ENCODE measurements at places on chromosomes 16 and 17. TPM values are rescaled to one million over a fixed set of nuclear protein-coding genes. Genes with fewer than 3 reads are reported as not detected.

The HYDIN gene
- 1.2 TPM for total RNA-seq

The GPR179 gene
- total RNA-seq, result not detected

The ENKD1 gene
- 42.5 TPM for total RNA-seq

The GABARAPL2 gene
- 56.1 TPM for total RNA-seq

The NPIPA2 gene
- not detected for total RNA-seq

The NPW gene
- not detected for total RNA-seq

The TBX2 gene
- total RNA-seq, result 100 TPM

DNA sequence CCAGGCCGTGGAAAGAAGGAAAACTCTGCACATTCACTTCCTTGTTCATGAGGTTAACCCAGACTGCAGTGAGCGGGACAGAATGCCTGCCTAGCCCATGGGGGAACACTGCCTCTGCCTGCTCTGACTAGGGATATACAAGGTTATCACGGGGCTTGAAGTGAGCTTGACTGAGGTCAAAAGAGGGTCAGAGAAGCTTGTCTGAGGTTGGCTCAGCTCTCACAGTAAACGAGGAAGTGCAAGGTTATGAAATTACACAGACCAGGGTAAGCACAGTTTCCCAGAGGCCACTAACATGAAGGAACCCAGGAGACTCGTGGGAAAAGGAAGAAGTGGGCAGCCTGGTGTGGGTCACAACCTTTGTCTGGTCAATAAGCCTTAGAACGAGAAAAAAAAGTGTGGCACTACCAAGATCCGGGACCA, 28.7 kb downstream of the HIC1 start:
- peak; percentile 78 for DNase-seq
- peaks cover 45% of the 10 kb centered on the region for H3K36me3 ChIP-seq
- no peaks in the 10 kb centered on the region for H3K27me3 ChIP-seq
- H3K4me1 ChIP-seq, result peaks cover 28% of the 10 kb centered on the region
- H3K27ac ChIP-seq, result peak overlapping the region; percentile 59
- no peak overlapping the region for H3K4me3 ChIP-seq

DNA sequence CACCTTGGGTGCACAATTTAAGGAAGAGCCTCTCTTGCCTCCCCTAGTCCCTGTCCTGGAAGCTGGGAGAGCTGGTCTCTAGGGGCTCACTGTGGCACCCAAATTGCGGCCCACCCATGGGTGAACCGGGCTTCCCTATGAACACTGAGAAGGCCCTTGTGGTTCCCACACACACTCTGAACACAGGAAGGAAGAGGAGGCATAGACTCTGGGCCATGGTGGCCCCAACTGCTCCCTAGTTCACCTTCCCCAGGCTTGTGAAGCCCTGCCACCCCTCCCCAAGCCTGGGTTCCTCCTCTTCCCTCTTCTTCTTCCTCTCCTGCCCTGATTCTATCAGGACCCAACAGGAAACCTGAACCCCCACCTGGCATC, 10.5 kb downstream of the SREBF1 start:
- no peak for DNase-seq
- peaks cover 38% of the 10 kb centered on the region for H3K4me1 ChIP-seq
- H3K4me3 ChIP-seq, result no peak overlapping the region

DNA sequence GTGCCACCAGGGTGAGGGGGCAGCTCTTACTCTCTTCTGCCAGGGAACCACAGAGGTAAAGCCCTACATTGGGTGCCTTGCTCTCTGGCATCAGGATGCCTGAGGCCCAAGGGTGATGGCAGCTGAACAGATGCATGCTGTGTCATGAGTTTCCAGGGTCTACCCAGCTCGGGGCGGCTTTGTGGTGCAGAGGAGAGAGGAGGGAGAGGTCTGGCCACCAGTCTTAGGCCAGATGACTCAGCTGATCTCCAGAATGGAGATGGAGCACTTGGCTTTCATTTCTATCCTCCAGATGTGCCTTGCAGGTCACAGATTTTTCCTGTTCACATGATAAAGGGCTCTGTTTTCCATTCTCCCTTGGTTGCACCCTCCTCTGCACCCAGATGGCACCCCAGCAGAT, 23.6 kb upstream of the USP22 start:
- no peaks in the 10 kb centered on the region for H3K4me1 ChIP-seq
- H3K27me3 ChIP-seq, result no peaks in the 10 kb centered on the region
- DNase-seq, result no peak

DNA sequence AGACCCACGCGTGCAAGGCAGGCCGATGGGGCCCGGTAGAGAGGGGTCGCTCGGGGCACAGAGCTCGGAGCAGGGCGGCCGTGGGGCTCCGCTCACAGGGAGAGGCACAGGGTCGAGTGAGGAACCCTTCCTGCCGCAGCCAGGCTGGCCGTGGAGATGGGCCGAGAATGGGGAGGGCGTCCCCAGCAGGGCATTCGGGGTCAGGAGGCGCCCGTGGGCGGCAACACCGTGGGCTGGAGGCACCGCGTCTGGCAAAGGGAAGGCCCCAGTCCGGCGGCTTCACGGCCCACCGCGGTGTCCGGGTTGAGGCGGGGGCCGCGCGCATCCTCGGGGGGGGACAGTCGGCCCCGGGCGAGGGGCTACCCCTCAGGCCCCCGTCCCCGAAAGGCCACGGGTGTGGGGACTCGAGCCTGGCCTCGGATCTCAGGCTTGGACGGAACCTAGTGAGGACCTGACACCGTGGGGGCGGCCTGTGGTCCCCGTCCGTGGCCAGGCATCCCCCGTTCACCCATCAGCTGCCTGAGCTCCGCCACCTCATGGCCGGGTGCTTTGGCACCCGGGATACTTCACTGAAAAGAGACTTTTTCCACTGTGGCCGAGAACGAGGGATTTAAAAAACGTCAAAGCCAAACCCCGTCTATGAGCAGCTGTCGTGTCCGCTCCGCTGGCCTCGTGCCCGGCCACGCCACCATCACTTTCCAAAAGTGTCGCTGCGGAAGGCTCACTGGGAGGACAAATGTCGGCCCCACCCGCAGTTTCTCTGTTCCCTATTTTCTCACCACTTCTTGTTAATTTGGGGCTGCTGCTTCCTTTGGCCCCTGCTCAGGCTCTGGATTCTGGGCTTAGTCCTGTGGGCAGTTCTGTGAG, 73.6 kb downstream of the METRNL start:
- no peak for DNase-seq
- no peak overlapping the region for H3K4me3 ChIP-seq
- no peaks in the 10 kb centered on the region for H3K36me3 ChIP-seq

GRCh38 chr17:61157246-61157886, 242.3 kb upstream of the TBX2 start:
- no peak overlapping the region for H3K27ac ChIP-seq
- no peaks in the 10 kb centered on the region for H3K36me3 ChIP-seq
- H3K4me1 ChIP-seq, result no peaks in the 10 kb centered on the region
- peak overlapping the region; percentile 36 for H3K4me3 ChIP-seq
- no peaks in the 10 kb centered on the region for H3K27me3 ChIP-seq

DNA sequence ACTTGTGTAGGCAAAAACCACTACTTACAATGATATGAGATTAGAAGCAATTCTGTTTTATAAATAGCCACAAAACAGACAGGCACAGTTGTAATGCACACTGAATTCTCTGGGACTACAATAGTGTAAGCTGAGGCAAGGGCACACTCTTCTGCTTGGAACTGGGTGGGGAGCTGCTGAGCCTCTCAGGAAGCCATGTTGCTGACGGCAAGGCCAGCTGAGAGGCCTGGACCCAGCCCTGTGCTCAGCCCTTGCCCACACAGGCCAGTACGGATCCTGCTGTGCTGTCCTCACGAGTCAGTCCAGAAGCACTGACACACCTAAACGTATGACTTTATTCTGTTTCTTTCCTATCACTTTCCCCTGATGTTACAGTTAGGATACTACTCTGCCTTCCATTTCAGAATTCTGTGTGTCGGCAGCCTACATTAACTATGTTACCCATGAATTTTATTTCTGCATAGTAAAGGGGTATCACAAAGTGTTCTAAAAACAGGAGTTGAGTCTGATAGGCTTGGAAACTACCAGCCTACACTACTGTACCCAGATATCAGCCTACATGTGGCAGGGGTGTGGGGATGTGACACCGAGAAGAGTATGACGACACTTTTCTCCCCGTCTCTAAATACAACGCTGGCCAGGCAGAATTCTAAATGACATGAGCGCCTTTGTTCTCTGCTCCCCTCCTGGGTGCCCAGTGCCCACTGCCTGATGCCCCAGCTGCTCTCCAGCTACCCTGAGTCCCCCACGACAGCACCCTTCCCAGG, 41.1 kb upstream of the FAAP100 start:
- H3K4me1 ChIP-seq, result peaks cover 8% of the 10 kb centered on the region
- DNase-seq, result no peak
- H3K27me3 ChIP-seq, result no peaks in the 10 kb centered on the region
- H3K4me3 ChIP-seq, result no peak overlapping the region
- H3K27ac ChIP-seq, result no peak overlapping the region
- peaks cover 62% of the 10 kb centered on the region for H3K36me3 ChIP-seq

- DNase-seq, result no peak
- H3K36me3 ChIP-seq, result no peaks in the 10 kb centered on the region
- no peaks in the 10 kb centered on the region for H3K27me3 ChIP-seq
- H3K27ac ChIP-seq, result no peak overlapping the region
These were observed 45.4 kb downstream of the CREBBP start for GRCh38 chr16:3835089-3835602.

- no peaks in the 10 kb centered on the region for H3K4me1 ChIP-seq
- no peak overlapping the region for H3K27ac ChIP-seq
- no peaks in the 10 kb centered on the region for H3K27me3 ChIP-seq
These were observed 257.8 kb downstream of the CPPED1 start for GRCh38 chr16:12545792-12546342.

GRCh38 chr17:39548494-39549225, 59.1 kb downstream of the NEUROD2 start:
- peak; percentile 57 for DNase-seq
- H3K36me3 ChIP-seq, result peaks cover 43% of the 10 kb centered on the region
- no peak overlapping the region for H3K27ac ChIP-seq
- no peaks in the 10 kb centered on the region for H3K27me3 ChIP-seq
- no peaks in the 10 kb centered on the region for H3K4me1 ChIP-seq

DNA sequence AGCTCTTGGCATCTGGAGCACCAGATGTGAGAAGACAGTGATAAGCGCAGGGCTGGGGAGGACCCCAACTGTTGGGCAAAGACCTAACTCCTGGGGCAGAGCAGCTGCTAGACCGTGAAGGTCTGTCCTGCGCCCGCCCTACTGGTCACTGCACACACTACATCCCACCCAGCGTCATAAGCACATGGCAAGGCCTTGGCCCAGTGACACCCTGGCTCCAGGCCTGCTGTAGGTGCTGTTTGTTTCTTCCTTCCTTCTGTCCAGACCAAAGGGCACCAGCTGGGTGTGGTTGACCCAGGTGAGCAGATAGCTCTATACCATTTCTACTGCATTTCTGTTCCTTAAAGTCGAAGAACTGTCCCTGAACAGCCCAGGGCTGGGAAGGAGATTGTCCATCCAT, 6.4 kb downstream of the TRPV3 start:
- no peaks in the 10 kb centered on the region for H3K27me3 ChIP-seq
- H3K4me1 ChIP-seq, result no peaks in the 10 kb centered on the region
- no peak for DNase-seq
- no peaks in the 10 kb centered on the region for H3K36me3 ChIP-seq

GRCh38 chr16:65373097-65373496, 251.2 kb upstream of the CDH11 start:
- DNase-seq, result no peak
- no peak overlapping the region for H3K4me3 ChIP-seq
- no peak overlapping the region for H3K27ac ChIP-seq
- peaks cover 6% of the 10 kb centered on the region for H3K4me1 ChIP-seq
- H3K27me3 ChIP-seq, result no peaks in the 10 kb centered on the region

GRCh38 chr16:64225036-64225435, 896.8 kb downstream of the CDH11 start:
- no peak for DNase-seq
- H3K36me3 ChIP-seq, result no peaks in the 10 kb centered on the region
- H3K27ac ChIP-seq, result no peak overlapping the region
- H3K27me3 ChIP-seq, result no peaks in the 10 kb centered on the region

DNA sequence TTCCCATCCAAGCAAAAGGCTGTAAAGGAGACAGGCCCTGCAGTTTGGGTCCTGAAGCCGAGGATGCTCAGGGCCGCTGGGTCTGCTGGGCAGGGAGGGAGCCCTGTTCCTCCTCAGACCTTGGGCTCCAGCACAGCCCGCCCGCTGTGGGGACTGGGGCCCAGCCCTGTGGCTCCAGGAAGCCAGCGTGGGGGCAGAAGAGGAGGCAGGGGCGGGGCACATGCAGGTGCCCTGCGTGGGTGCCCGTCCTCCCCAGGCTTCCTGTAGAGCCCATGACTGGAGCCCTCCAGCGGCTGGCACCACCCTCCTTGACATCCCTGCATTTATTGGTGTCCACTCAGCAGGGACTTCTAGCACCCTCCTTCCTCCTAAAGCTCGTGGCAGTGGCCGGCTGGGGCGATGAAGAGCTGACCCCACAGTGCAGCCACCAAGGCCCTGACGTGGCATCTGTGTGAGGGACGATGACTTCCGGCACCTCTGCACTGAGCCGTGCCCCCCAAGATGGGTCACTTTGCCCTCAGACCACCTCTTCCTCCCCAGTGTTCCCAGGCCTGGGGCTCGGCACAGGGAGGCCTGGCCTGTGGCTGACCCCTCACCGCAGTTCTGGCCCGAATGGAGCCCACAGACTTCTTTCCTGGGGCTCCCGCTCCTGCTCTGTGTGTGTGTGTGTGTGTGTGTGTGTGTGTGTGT, 9.9 kb downstream of the PRSS27 start:
- no peaks in the 10 kb centered on the region for H3K27me3 ChIP-seq
- DNase-seq, result no peak
- peaks cover 37% of the 10 kb centered on the region for H3K36me3 ChIP-seq
- no peaks in the 10 kb centered on the region for H3K4me1 ChIP-seq
- H3K4me3 ChIP-seq, result no peak overlapping the region
- H3K27ac ChIP-seq, result no peak overlapping the region

GRCh38 chr17:71937914-71938313, 182.9 kb upstream of the SOX9 start:
- DNase-seq, result no peak
- H3K36me3 ChIP-seq, result no peaks in the 10 kb centered on the region
- H3K4me1 ChIP-seq, result no peaks in the 10 kb centered on the region
- H3K27me3 ChIP-seq, result no peaks in the 10 kb centered on the region
- no peak overlapping the region for H3K27ac ChIP-seq
- H3K4me3 ChIP-seq, result no peak overlapping the region

GRCh38 chr17:41404024-41404671, 6.7 kb upstream of the KRT31 start:
- H3K36me3 ChIP-seq, result no peaks in the 10 kb centered on the region
- H3K27me3 ChIP-seq, result no peaks in the 10 kb centered on the region
- no peaks in the 10 kb centered on the region for H3K4me1 ChIP-seq
- no peak overlapping the region for H3K27ac ChIP-seq
- DNase-seq, result peak; percentile 52
- no peak overlapping the region for H3K4me3 ChIP-seq

GRCh38 chr17:79765708-79766107, 12.2 kb upstream of the CBX2 start:
- H3K4me3 ChIP-seq, result no peak overlapping the region
- H3K27me3 ChIP-seq, result no peaks in the 10 kb centered on the region
- no peaks in the 10 kb centered on the region for H3K36me3 ChIP-seq
- DNase-seq, result no peak

DNA sequence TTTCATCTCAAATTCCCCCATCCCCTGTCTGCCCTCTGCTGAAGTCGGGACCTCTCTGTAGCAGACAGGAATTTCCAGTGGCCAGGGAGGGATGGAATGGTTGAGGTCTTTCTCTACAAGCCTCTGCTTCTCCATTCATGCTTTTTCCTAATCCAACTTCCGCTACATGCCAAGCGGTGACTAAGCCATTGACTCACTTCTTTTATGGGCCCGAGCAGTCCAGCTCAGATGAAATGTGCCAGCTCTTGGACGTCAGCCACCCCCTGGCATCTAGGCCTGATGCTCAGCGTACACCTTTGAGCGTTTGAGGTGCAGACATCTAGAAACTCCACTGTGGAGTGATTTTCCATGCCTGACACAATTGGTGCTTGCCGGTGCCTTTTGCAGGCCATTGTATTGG, 40.7 kb upstream of the GPR139 start:
- no peak for DNase-seq
- no peaks in the 10 kb centered on the region for H3K4me1 ChIP-seq
- H3K27ac ChIP-seq, result no peak overlapping the region

Data from ascending aorta (tissue), 2 donors.